ENCODE measurements at places on chromosomes 12 and 14. TPM values are rescaled to one million over a fixed set of nuclear protein-coding genes. Genes with fewer than 3 reads are reported as not detected.

Gene SLC6A15
- 185 TPM for total RNA-seq

Gene TMPRSS12
- total RNA-seq, result not detected

Gene ATL1
- 5.1 TPM for total RNA-seq

Gene AQP6
- not detected for total RNA-seq

Gene SERPINA10
- not detected for total RNA-seq

Gene UBE2N
- 137 TPM for total RNA-seq

Gene PLD4
- total RNA-seq, result 0.09 TPM

Gene KRT82
- not detected for total RNA-seq

Gene RHEBL1
- total RNA-seq, result 1.0 TPM

Gene ADAM20
- 1.8 TPM for total RNA-seq

Gene BCL2L14
- total RNA-seq, result not detected

Gene SLC6A13
- 0.50 TPM for total RNA-seq

Gene TMEM179
- not detected for total RNA-seq

Gene IQSEC3
- total RNA-seq, result not detected

Gene GZMH
- not detected for total RNA-seq

All from mammary epithelial cell (primary cell).